ENCODE measurements at places on chromosomes 2 and 18. TPM values are rescaled to one million over a fixed set of nuclear protein-coding genes. Genes with fewer than 3 reads are reported as not detected.

DNA sequence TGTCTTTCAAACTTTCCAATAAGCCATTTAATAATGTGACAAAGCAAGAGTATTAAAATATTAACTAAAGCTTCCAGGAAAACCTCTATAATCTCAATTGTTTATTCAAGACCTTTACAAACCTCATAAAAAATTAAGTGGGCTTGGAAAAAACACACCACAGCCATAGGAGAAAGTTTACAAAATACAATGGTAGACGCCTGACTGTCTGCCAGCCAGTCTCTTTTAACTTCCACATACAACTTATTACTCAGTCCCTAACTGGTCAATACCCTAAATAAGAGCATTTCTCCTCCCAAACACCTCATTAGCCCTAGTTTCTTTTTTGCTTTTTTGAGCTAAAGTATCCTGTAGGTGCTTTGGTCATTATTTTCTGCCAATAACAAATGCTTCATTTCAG is 247.4 kb upstream of the CYP26B1 start:
- no peak for DNase-seq
- H3K4me1 ChIP-seq, result no peaks in the 10 kb centered on the region
- no peaks in the 10 kb centered on the region for H3K27me3 ChIP-seq

The PAX3 gene
- polyA plus RNA-seq, result not detected

- no peaks in the 10 kb centered on the region for H3K27me3 ChIP-seq
- no peak overlapping the region for H3K27ac ChIP-seq
- H3K36me3 ChIP-seq, result no peaks in the 10 kb centered on the region
- H3K4me1 ChIP-seq, result no peaks in the 10 kb centered on the region
- no peak for DNase-seq
These were observed 649.2 kb downstream of the RNF144A start for GRCh38 chr2:7566382-7566881.

GRCh38 chr2:27888790-27889189 is 1.4 kb downstream of the RBKS start:
- H3K4me1 ChIP-seq, result peaks cover 19% of the 10 kb centered on the region
- no peak for DNase-seq
- no peaks in the 10 kb centered on the region for H3K27me3 ChIP-seq
- H3K4me3 ChIP-seq, result peak overlapping the region; percentile 78

- H3K27me3 ChIP-seq, result no peaks in the 10 kb centered on the region
- H3K27ac ChIP-seq, result no peak overlapping the region
- no peak for DNase-seq
- H3K4me1 ChIP-seq, result peaks cover 18% of the 10 kb centered on the region
These were observed 255.4 kb downstream of the NDUFA10 start for GRCh38 chr2:239769554-239770245.

DNA sequence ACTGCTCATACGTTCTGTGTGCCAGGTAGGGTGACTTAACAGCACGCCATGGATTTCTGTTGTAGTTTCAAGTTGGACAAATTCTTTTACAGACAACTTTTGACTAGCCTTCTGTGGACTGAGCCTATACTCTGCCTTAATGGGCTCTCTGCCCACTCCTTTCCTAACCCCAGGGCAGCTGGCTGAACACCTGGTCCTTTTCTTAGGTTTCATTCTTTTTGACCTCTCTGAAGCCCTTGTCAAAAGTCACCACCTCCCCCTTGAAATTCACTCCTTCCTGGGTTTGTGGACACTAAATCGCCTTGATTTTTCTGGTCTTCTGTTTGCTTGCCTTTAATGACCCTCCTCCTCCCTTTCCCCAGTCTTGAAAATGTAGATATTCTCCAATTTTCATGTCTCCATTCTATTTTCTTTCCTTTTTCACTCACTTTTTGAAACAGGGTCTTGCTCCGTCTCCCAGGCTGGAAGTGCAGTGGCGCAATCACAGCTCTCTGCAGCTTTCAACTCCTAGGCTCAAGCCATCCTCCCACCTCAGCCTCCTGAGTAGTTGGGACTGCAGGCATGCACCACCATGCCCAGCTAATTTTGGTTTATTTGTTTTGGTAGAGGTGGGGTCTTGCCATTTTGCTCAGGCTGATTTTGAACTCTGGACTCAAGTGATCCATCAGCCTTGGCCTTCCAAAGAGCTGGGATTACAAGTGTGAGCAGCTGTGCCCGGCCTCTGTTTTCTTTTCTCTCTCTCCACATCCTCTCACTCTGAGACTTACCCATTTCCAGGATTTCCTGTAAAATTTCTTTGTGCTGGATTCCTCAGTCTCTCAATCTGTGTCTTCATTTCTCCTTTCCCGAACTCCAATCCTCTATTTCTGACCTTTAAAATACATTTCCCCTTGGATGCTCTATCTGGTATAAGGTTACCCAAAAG is 112.9 kb downstream of the PLB1 start:
- H3K4me1 ChIP-seq, result no peaks in the 10 kb centered on the region
- no peak for DNase-seq
- H3K27me3 ChIP-seq, result no peaks in the 10 kb centered on the region
- H3K4me3 ChIP-seq, result no peak overlapping the region
- H3K27ac ChIP-seq, result no peak overlapping the region
- no peaks in the 10 kb centered on the region for H3K36me3 ChIP-seq

The REG3G gene
- polyA plus RNA-seq, result not detected

GRCh38 chr2:240624950-240625621 is at the start of gene GPR35:
GPR35 (plus strand) TSS chr2:240625480; CDS start chr2:240629953, 4,473 bp downstream.
- H3K27ac ChIP-seq, result peak within 1 kb of the TSS; percentile 29
- no peaks in the 10 kb centered on the region for H3K36me3 ChIP-seq
- no peak for DNase-seq
- no peaks in the 10 kb centered on the region for H3K4me1 ChIP-seq

DNA sequence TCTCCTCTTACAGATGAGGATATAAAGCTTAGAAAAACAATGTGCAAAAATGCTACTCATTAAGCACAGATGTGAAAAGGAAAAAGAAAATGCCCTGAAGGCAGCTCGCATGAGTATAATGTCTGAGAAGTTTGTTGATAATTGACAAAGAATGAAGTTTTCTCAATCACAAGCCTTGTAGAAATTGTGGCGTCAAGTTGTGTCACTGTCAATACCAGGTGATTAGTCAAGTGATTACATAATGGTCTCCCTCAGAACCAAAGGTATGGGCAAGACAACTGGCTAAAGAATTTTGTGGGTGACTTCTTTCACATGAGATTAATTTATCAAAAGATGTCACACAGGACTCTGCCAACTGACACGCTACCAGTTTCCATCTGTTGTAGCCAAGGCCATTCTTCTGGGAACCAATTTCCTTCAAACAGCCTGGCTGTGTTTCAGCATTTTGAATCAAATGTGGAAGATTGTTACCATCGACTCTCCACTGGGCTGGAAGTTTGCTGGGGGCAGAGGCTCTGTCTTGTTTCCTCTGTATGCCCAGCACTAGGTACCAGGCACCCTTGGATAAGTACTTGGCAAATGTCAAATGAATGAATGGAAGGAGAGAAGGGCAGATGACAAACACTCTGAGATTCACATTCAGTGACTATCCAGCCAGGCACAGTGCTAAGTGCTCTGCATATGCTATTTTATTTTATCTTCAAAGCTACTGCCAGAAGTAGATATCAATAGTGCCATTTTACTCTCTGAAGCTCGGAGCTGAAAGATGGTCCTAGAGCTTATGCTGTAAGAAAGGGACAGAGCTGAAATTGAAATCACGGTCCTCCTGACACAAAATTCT is 5.9 kb upstream of the FN1 start:
- no peak overlapping the region for H3K4me3 ChIP-seq
- no peaks in the 10 kb centered on the region for H3K27me3 ChIP-seq
- no peak for DNase-seq
- no peaks in the 10 kb centered on the region for H3K36me3 ChIP-seq

The UGT1A3 gene
- not detected for polyA plus RNA-seq

- H3K4me1 ChIP-seq, result peaks cover 3% of the 10 kb centered on the region
- no peaks in the 10 kb centered on the region for H3K27me3 ChIP-seq
- H3K4me3 ChIP-seq, result no peak overlapping the region
- DNase-seq, result no peak
- H3K27ac ChIP-seq, result peak overlapping the region; percentile 85
These were observed 38.4 kb downstream of the LONRF2 start for GRCh38 chr2:100283724-100284501.

DNA sequence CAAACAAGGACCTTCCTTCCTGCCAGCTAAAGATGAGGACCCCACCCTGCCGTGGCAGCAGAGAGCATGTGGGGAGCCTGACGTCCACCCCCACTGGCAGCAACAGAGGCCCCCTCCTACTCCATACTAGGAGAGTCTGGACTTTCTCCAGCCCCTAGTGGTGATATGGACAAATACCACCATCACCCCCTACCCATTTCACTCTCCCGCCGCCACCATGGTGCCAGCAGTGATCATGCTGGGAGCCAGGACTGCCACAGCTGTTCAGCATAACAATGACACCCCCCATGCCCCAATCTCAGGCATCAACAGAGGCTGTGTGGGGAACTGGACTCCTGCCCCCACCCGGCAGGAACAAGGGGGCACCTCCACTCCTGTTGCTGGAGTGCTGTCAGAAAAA is 42.7 kb upstream of the ATP9B start:
- no peak for DNase-seq
- H3K4me3 ChIP-seq, result no peak overlapping the region
- no peak overlapping the region for H3K27ac ChIP-seq
- no peaks in the 10 kb centered on the region for H3K4me1 ChIP-seq

The SLC16A14 gene
- 0.90 TPM for polyA plus RNA-seq

The CD207 gene
- 0.33 TPM for polyA plus RNA-seq

DNA sequence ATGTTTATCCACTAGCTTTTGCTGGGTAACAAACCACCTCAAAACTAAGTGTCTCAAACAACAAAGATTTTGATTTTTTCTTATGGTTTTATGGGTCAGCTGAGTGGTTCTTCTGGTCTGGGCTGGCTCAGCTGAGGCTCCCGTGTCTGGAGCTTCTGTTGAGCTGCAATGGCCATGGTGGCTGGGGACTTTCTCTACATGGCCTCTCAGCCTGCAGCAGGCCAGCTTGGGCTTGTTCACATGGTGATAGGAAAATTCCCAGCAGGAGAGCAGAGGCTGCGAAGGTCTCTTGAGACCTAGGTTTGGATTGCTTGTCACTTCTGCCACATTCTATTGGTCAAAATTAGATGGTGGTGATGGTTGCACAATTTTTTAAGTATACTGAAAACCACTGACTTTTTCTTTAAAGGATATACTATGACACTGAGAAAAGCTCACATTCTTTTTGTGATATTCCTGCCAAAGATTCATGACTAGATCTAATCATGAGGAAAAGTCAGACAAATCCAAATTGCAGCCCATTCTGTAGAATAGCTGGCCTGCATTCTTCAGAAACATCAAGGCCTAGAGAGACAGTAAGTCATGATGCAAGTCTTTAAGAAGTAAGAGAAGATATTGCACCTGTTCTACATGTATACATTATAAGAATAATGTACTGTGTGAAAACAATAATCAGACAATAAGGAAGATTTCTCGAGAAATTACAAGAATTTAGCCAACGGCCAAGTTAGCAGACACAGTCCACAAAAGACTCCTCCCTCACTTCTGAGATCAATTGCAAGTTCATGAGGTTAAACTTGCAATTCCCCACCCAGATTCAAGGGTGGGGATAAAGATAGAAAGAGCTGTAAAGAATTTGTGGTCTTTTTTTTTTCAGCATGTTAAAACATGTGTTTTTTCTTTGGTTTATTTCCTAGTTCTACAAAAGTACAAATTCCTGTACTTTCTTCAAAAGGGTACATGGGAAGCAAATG is 35.0 kb upstream of the IL1R2 start:
- DNase-seq, result no peak
- no peak overlapping the region for H3K27ac ChIP-seq
- H3K36me3 ChIP-seq, result no peaks in the 10 kb centered on the region

DNA sequence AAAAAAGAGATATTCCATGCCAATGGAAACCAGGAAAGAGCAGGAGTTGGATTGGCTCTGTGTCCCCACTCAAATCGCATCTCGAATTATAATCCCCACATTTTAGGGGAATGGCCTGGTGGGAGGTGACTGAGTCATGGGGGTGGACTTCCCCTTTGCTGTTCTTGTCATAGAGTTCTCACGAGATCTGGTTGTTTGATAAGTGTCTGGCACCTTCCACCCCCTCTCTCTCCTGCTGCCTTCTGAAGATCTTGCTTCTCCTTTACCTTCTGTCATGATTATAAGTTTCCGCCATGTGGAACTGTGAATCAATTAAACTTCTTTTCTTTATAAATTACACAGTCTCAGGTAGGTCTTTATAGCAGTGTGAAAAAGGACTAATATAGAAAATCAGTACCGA is 355.6 kb downstream of the NBAS start:
- no peak for DNase-seq
- H3K27me3 ChIP-seq, result no peaks in the 10 kb centered on the region
- H3K4me1 ChIP-seq, result no peaks in the 10 kb centered on the region
- H3K27ac ChIP-seq, result no peak overlapping the region
- no peak overlapping the region for H3K4me3 ChIP-seq

DNA sequence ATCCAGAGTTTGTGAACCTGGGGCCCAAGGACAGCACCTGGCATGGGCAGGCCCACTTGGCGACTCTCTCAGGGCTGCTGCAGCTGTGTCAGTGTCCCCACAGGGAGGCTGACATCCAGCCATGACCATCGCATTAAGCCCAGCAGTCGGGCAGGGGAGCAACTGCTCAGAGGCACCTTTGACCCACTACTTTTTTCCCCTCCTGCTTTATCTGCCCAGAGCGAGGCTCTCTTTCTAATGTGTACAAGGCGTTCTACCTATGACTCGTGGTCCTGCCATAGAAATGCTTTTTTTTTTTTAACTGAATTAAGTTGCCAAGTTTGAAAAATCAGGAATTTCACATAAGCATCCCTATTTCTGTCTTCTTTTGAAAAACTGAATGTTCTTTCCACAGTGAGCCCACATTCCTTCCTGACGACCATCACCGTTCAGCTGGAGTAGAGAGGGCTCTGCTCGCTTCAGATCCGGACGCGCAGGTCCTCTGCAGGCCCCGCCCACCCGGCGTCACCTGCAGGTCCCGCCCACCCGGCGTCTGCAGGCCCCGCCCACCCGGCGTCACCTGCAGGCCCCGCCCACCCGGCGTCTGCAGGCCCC is 403 bp upstream of the CLUL1 start:
- peaks cover 28% of the 10 kb centered on the region for H3K27me3 ChIP-seq
- no peak overlapping the region for H3K27ac ChIP-seq
- peak; percentile 67 for DNase-seq
